Stimulated activated CD8-positive, alpha-beta memory T cell treated with anti-CD3 and anti-CD28 coated beads, Interleukin-2, amount 100 ng/mL, for 48 hours (primary cell): ENCODE measurements at places on chromosomes 1 and 21.

GRCh38 chr1:6691507-6691906, 10.1 kb downstream of the DNAJC11 start:
- DNase-seq, result no peak

GRCh38 chr1:27816921-27817630, 13.5 kb upstream of the PPP1R8 start:
- no peak for DNase-seq

DNA sequence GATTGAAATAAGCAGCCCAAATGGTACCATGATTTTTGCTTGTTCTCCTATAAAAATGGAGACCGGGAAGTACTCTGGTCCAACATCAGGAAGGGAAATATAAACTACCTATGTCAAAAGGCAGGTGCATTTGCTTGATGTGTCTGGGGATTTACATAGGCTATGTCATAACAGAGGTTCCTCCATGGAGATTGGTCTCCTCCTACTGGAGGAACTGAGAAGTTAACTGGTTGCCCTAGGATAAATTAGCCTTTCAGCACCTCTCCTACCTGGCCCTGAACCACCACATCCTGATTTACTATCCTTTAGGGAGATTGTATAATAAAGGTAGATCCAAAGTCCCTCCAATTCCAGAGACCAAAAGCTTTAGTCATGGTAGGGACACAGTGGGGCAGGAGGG, 1109.3 kb upstream of the B3GALT2 start:
- no peak for DNase-seq

DNA sequence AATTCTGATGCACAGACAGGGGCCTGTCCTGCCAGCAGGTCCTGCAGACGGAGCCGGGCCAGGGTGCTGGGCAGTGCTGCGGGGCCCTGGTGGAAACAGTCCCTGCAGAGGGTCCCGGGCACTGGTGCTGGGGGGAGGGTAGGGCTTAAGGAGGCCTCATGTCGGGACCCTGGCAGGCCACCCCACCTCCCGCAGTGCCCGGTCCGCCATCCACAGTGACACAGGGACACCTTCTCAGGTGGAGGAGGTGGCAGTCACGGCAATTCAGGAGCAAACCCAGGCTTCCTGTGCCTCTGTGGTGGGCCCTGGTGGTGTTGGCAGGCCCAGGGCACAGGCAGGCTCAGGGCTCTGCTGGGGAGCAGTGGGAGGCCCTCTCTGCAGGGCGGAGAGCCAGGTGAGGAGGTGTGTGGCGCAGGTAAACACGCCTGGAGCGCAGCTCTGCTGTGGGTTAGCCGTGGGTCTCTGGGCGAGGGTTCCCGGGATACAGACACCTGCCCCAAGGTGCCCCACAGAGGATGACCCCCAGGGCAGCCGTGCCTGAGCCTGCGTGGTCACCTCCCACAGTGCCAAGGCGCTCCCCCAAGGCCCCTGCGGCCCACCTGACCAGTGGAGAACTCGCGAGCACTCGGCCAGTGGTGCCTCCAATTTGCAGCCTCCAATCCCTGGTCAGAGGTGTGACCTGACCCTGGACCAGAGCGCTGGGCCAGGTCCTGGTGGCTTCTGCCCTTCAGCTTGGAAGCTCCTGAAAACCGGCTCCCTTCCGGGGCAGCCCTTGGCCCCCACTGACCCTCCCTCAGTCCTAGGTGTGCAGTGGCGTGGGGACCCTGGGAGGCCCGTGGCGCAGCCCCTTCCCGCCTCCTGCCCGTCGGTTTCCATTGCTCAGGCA, 19.2 kb downstream of the COL18A1 start:
- DNase-seq, result no peak

DNA sequence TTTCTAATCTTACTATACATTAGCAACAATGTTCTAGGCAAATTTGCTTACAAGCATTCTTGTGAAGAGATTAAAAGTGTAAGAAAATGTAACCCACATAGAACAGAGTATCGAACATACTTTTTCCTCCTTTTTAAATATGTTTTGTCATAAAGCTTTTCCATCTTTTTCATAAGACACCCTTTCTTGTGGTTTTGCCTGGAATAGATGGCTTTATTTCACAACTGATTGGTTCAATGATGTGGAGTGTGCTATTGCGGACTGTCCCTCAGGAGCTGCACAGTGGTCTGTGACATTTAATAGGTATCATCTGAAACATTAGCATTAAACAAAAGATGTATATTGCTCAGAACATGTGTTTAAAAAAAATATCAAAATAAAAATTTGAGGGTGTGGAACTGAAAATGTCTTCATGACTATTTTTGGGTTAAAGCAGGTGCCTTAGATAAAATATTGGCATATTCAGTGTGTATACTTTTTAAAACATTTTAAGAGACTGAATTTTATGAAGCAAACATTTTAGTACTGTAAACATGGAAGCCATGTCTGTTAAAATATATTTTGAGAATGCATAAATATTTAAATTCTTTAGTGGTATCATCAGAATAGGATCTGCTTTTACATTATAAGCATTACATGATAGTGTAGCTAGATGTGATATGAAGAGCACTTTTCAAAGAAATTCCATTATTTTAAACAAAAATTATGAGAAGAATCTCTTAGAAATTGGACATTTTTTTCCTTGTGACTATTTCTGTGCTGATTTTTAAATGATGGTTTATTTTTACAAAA, 48.3 kb upstream of the C1orf146 start:
- no peak for DNase-seq

- DNase-seq, result no peak
Observed at GRCh38 chr21:45613881-45614280, 29.6 kb upstream of the PCBP3 start.

- peak; percentile 59 for DNase-seq
Observed at GRCh38 chr1:201703621-201704438, 125.1 kb upstream of the IPO9 start.

GRCh38 chr1:228417483-228418203, 982 bp upstream of the TRIM17 start:
- no peak for DNase-seq

DNA sequence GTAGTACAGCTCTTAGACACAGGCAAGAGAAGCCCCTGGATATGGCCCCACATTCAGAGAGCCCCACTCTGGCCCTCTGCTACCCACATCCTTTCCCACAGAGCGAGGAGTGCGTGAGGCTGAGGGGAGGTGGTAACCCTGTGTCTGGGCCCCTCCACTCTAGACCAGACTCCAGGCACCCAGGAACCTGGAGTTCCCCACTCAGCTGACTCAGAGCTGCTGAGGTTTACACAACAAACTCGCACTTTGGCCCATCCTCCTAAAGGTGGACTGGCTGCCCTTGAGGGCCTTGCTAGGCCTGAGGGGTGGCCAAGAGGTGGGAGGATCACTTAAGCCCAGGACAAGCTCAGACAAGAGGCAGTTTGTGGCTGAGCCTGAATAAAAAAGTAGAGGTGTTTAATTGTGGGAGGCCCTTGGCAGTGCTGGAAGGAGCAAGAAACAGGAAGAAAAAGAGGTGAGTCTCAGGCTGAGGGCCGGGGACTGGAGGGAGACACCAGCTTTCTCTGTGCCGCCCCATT, 10.7 kb downstream of the MR1 start:
- peak; percentile 48 for DNase-seq

DNA sequence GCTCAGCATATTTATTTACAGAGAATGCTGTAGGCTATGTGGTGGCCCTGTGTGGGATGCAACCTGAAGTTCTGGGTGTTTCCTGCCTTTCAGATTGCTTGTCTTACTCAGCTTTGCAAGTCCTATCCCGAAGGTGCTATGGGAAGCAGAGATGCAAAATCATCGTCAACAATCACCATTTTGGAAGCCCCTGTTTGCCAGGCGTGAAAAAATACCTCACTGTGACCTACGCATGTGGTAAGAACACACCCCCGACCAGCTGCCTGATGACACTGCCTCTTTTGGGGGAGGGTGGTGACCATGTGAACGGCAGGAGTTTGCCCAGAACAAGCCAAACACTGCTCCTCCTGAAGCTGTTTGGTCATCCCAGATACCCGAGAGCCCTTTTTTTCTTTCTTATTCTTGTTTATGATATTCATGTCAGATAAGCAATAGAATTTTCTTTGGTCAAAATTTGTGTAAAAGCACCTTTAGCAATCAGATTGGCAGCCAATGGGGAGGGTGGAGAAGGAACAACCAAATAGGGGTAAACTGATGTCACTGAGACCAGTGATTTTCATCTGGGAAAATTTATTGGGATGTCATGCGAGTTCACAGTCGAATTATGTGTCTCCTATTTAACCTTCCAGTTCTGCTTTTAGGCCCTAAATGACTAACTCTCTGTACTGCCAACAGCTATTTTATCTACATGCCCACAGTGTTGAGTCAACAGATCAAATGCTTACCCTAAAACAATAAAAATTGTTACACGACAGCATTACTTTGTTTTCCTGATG, 82.6 kb downstream of the EVA1C start:
- DNase-seq, result no peak

DNA sequence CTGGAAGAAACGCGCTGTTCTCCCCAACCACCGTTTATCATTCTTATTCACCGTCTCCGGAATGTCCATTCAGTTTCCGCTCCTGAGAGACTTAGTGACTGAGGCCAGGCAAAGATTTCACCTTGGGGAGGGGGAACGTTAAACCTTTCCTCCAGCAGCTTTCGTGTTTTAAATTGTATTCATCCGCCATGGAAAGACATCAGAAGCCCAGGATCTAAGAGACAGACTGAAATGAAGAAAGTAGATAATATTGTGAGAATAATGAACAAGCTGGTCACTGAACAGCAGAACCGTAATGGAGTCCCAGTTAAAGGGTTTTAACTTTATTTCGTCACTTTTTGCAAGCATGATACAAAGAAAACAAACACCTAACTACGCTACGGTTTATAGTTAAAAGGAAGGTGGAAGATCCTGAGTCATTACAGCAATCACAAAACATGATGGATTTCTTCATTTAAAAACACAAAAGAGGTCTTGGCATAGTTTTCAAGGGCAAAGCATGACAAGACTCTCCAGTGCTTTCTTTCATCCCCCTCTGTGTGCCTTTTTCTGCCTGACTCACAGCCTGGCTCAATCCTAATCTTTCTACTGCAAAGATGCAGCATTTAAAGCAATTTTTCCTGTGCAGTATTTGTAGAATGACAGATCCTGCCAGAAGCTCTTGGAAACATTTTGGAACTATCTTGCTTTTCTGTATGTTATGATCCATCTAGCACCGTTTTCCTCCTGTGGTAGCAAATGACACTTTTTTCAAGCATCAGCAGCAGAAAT, 722 bp upstream of the SLC19A2 start:
- no peak for DNase-seq

DNA sequence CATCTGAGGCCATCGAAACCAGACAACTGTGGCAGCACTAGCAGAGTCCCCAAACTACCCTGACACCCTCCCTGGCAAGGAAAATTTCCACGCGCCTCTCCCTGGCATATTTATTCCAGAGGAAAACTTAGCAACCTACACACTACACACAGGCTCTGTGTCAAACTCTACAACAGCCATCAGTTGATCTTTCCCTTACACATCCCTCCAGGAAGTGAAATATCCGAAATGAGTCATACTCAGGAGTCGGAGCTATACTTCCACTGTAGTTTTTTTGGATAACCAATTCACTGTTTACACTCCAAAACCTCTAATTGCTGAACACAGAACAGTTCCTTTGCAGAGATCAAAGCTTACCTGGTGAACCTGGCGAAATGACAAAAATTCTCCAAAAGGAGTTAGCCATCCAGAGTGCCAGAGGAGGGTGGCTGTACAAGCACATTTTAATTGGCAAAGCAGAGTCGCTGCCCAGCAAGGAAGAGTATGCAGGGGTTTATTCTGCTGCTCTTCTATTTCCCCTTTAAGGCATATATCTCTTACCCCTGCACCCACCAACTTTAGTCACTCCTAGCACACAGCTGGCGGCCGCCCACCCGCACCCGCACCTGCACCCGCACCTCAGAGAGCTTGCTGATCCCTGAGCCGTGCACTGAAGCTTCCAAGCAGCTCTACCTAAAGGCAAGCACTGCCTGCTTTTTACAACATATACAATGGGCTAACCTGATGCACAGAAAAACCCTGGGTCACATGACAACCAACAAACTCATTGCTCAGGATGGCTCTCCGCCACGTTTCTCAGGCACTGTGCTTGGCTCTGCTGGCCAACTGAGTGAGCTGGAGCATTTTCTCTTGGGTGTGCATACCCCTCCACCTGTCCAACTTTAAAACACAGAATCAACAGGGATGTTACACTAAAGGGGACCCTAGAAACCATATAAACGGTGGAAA, 54.9 kb downstream of the CAPZB start:
- DNase-seq, result no peak

- no peak for DNase-seq
Observed at GRCh38 chr1:93705892-93706500, 24.4 kb upstream of the BCAR3 start.

GRCh38 chr1:37561133-37562132, 4.7 kb downstream of the DNALI1 start:
- peak; percentile 4 for DNase-seq

DNA sequence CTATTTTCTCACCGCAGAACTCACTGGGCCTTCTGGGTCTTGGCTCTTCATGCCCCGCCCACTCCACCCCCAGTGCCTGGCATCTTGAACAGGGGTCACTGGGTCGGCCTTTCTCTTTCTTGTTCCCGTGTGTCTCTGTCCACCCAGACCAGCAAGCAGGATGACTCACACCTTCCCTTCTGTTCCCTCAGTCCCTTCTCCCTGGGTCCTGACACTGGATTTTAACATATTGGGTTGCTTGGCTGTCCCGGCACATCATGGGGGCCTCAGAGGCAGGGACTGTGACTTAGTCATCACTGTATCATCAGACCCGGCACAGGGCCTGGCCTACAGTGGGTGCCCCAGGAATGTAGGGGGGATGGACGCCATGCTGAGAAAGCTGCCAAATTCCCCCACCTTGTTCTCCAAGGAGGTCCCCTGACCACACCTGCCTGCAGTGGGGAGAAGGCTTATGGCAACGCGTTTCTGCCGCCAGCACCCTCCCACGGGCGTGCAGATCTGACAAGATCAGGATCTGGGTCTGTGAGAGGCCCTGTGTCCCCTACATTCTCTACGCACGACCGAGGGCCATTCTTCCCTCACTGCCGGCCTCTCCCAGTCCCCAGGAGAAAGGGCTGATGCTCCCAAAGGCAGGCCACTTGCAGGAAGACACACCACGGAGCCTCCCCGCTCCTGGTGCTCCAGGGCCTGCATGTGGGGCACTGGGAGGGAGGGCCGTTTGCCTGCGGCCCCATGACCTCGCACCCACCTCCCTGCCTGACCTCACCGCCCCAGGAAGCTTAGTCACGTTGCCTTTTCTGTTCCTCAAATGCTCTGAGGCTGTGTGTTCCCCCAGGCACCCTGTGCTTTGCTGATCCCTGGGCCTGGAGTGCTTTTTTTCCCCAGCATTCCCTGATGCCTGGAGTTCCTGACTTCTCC, 157.2 kb upstream of the TMEM51 start:
- no peak for DNase-seq

GRCh38 chr1:84146411-84147032, 2.5 kb downstream of the PRKACB start:
- DNase-seq, result no peak

GRCh38 chr1:180123463-180123936, 31.2 kb upstream of the QSOX1 start:
- DNase-seq, result no peak

GRCh38 chr1:147204080-147204479, 21.1 kb downstream of the FMO5 start:
- DNase-seq, result no peak
